ENCODE measurements at places on chromosomes 11 and 22. TPM values are rescaled to one million over a fixed set of nuclear protein-coding genes. Genes with fewer than 3 reads are reported as not detected.

Gene DEFB131B
- not detected for polyA plus RNA-seq

Gene CADM1
- 24.0 TPM for polyA plus RNA-seq

GRCh38 chr11:119315131-119316015 is 1.6 kb downstream of the MCAM start:
- peak overlapping the region; percentile 71 for H3K27ac ChIP-seq
- H3K27me3 ChIP-seq = no peaks in the 10 kb centered on the region
- peak overlapping the region; percentile 10 for H3K4me3 ChIP-seq
- H3K36me3 ChIP-seq = no peaks in the 10 kb centered on the region

GRCh38 chr11:40235841-40236240 is 1223.6 kb downstream of the LRRC4C start:
- no peak for DNase-seq
- H3K27me3 ChIP-seq = no peaks in the 10 kb centered on the region
- H3K4me1 ChIP-seq = no peaks in the 10 kb centered on the region
- H3K27ac ChIP-seq = no peak overlapping the region
- no peaks in the 10 kb centered on the region for H3K36me3 ChIP-seq
- H3K4me3 ChIP-seq = no peak overlapping the region

DNA sequence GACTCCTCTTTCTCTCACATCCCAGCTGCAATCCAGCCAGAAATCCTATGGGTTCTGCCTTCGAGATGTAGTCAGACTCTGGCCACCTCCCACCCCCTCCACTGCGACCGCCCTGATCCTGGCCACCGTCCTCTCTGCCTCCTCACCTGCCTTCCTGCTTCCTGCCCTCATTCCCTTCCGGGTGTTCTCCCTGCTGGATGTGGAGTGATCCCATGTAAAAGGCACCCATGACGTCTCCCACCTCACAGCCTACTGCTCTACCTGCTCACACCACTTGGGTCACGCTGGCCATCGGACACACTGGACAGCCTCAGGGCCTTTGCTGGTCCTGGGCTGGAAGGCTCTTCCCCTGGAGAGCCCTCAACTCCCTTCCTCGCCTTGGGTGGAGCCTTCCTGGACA is 33.7 kb upstream of the CD5 start:
- DNase-seq = no peak
- no peak overlapping the region for H3K4me3 ChIP-seq

GRCh38 chr11:58866788-58867187 is 22.3 kb upstream of the GLYATL2 start:
- H3K27ac ChIP-seq = no peak overlapping the region
- H3K27me3 ChIP-seq = no peaks in the 10 kb centered on the region
- no peak overlapping the region for H3K4me3 ChIP-seq
- no peaks in the 10 kb centered on the region for H3K4me1 ChIP-seq

GRCh38 chr22:43567691-43568324 is 156.0 kb downstream of the MPPED1 start:
- H3K27ac ChIP-seq = no peak overlapping the region
- H3K4me1 ChIP-seq = no peaks in the 10 kb centered on the region
